ENCODE measurements at places on chromosomes 2 and 18.

DNA sequence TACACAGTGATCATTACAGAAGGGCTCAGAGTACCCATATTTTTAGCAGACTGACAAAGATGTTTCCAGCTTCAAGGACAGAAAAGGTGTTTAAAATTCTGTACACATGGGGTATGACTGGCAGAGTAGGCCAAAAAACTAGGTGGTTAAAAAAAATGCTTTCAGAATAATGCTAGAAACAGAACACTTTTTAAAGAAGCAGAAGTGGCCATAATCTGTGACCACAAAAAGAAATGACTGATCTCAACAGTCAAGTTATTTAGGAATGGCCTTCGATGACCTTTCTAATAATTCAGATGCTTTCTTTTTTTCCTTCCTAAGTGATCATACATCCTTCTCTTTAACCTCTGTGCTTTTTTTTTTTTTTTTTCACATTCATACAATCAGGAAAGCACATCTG, 4.1 kb upstream of the AQP4 start:
- DNase-seq = no peak

DNA sequence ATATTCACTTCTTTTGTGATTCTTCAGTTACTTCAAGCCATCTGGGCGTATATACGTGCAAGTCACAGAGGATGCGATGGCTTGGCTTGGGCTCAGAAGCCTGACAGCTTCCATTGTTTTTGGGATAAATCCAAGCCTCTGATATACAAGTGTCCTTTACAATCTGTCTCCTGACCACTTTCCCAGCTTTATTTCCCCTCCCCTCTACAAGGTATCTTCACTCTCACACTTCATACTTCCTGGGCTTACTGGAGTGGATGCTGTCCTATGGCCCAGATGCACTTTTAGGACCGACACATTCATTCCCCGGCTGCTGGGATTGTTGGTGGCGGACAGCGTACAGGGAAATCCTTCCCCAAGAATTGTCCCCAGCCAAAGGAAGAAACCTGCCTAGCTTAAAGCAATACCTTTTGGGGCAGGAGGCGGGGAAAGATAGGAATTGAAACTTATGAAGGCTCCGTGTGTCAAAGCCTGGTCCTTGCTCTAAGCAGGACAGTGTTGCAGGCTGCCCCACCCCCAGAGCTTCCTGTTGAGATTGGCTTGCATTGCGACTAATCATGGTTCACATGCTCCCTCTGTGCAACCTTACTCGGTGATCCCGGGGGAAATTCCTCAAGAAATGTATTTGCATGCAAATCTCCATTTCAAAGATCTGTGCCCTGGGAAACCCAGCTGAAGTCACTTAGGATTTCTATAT, 802.9 kb upstream of the ID2 start:
- no peak for DNase-seq

DNA sequence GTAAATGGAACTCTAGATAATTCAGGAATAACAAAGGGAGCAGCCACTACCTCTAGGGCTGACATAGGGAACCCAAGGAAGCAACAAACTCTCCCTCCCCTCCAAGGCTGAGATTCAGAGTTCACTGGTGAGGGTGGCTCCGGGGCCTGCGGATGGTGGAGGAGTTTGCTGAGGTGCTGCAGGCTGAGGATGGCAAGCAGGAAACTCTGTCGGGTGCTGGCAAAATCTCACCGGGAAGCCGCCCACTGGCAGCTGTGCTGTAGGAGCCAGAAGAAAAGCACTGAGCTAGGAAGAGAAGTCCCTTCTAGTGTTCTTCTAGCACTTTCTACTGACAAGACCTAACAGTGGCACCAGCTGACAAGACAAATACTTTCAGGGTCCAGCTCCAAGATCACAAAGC, 12.5 kb upstream of the HAAO start:
- DNase-seq = no peak

DNA sequence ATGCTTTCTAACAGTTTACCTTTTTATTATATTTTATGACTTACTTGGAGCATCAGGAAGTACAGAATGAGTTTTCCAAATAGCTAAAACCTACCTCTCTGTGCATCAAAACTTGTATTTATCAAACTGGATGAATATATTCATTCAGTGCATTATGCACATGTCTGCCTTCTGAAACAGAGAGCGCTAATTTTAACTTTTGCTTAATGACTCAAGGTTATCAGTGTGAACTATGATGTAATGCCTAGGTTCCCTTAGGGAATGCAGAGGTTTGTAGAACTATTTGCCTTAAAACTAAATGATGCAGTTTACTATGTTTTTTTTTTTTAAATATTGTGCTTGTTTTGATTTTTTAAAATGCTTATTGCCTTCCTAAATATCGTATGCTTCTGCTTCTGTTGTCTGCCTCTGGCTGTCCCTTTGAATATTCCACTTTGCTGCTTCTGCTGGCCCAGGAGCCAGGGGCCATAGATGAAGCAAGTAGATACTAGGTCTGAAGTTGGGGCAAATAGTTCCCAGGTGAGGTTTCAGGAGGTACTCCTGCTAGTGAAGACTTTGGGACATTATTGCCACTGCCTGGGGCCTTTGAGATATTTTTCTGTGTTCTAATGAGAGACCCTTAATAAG, 16.5 kb downstream of the TMEM178A start:
- no peak for DNase-seq

DNA sequence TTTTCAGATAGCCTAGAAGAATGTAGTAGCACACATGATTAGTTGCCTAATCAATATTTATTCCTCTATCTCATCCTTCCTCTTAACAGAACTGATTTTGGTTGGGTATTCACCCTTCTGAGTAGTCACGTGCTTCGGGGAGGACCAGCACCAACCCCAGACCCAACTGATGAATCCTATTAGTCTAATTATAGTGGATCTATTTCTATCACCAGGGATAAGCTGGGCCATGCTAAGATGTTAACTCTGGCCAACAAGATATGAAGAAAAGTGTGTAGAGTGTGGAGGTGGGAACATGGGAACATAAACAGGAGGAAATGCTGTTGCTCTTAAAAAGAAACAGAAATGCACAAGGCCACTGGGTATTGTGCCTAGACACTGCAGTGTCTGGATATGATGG, 119.9 kb downstream of the THADA start:
- no peak for DNase-seq

DNA sequence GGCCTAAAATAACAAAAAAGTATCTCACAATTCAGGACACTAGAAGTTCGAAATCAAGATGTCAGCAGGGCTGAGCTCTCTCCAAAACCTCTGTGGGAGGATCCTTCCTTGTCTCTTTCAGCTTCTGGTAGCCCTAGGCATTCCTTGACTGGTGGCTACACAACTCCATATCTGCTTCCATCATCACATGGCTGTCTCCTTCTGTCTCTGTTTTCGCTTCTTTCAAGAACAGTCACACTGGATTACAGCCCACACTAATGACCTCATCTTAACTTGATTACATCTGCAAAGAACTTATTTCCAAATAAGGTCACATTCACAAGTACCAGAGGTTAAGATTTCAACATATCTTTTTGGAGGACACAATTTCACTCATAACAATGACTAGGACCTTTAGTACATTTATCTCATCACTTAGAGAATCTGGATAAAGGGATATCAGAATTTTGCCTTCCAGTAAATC, 275.2 kb downstream of the IRS1 start:
- no peak for DNase-seq

DNA sequence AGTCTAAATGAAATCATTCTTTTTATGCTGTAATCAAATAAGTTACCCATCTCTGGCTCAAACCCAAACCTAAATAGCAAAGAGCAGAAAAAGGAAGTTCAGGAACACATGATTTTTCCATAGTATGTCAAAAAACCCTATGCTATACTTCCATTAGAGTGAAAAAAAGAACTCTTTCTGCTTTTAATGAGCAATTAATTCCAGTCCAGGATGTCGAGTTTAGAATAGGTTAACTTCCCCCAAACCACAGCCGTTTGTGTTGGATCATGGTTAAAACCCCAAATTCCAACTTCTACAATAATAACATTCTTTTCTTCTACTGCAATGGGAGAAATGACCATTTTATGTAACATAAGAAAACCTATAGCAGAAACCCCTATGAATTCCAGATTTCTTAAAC, 171.1 kb upstream of the NRP2 start:
- no peak for DNase-seq

DNA sequence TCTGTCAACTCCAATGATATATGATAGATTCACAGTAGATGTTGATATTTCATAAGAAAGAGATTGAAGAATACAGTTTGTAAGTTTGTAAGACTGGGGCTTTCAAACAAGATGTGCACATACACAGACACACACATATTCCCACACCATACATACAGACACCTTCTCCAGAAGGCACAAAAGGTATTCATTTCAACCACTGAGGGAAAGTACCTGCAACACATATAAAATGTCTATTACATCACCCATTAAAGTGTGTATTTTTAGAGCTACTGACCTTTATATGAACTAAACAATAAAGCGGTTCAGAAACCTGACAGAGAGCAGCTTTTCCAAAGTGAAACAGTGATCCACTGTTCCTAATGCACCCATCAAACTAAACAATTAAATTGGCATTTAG, 53.3 kb downstream of the CCDC148 start:
- DNase-seq = no peak

GRCh38 chr2:37706334-37707183, 35.1 kb upstream of the CDC42EP3 start:
- DNase-seq = no peak

DNA sequence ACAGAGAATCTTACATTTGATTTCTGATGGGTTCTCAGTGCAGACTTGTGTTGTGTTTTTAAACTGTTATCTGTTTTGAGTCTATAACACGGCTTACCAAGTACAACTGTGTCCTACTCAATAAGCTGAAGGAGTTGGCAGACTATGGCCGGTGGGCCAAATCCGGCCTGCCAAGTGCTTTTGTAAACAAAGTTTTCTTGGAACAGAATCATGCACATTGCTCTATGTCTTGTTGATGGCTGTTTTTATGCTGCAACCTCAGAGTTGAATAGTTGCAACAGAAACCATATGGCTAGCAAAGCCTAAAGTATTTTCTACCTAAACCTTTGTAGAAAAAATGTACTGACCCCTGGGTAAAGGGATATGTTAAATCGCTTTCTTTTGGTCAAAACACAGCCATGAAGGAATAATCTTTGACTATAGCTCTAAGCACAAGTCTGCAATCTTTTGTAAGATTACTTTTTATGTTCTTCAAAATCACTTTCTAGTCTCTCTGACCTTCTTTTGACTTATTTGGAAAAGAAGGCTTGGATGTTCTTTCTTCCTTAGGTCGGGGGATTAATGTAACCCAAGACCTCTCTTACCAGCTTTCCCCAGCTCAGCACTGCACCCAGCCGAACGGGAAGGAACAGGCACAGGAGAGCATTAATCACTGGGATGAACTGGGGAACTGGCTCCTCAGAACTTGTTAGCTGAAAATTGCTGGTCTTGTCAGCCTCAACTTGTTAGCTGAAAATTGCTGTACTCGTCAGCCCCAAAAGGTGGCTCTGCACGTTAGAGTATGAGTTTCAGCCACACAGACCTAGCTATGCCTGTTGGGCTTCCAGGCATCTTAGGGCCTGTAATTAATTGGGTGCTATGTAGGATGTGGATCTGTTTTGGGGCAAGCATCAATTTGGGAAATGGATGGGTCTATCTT, 75.4 kb downstream of the CD8B2 start:
- no peak for DNase-seq

DNA sequence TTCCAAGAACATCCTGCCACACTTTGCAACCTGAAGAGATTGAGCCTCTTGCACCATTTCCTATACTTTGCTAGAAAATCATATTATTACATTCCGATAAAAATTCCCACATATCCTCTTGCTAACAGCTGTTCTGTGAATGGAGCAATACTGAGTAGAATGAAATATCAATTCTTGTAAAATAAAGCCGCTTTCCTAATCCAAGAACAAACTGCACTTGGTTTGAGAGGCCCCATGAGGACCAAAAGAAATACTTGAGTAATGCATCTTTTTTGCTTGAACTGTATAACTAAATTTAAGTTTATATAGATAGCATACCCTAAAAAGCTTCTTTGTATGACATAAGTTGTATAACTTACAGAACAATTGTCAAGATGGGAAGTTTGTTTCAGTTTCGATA, 632.4 kb upstream of the SLC8A1 start:
- no peak for DNase-seq

DNA sequence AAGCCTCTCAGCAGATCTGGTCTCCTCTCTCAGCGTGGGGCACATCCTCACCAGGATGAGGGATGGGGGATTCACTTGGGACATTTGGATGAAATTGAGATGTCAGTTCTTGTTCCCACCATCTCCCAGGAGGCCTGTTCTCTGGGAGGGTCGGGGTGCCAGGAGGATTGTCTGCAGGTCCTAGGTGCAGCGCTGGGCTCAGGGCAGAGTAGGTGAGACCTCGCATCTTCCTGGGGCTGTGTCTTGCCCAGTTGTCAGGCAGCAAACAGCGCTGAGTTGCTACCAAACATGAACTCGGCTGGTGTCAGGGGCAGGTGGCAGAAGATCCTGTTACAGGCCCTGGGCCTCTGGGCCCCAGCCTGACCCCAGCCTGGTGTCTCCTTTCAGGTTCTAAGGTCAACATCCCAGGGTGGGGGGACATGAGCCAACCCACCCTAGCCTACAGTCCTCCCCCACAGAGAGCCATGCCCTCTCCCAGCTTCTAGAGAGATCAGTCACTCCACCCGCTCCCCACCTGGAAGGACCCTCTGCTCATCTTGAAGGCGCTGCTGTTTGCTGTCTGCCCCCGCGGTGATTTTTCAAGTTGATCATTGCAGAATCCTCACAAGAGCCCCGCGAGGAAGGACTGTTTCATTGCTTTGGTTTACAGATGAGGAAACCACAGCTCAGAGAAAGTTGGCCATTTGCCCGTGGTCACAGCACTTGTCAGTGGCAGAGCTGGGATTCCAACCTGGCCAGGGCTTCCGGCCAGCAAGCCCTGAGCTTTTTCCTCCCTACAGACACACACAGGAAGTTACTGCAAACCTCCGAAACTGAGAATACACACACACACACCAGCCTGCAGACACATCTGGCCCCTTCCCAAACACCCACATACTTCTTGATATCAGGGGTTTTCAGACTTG, 83.9 kb downstream of the STPG4 start:
- no peak for DNase-seq

DNA sequence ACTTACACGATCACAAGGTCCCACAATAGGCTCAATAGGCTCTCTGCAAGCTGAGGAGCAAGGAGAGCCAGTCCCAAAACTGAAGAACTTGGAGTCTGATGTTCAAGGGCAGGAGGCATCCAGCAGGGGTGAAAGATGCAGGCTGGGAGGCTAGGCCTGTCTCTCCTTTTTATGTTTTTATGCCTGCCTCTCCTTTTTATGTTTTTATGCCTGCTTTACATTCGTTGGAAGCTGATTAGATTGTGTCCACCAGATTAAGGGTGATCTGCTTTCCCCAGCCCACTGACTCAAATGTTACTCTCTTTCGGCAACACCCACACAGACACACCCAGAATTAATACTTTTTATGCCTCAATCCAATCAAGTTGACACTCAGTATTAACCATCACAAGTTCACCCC, 9.9 kb upstream of the GYPC start:
- no peak for DNase-seq

- DNase-seq = peak; percentile 51
Measured at GRCh38 chr18:31042406-31043181, at the start of gene DSC3. Gene DSC3 (minus strand): TSS chr18:31042742. CDS start chr18:31042660, 82 bp downstream.

GRCh38 chr2:36027616-36028015, 328.0 kb upstream of the CRIM1 start:
- no peak for DNase-seq
